KG1 (cell line): ENCODE measurements at places on chromosomes 1 and 21.

GRCh38 chr1:98001764-98002163 is 80.9 kb upstream of the DPYD start:
- no peak for DNase-seq

GRCh38 chr1:6651909-6652308 is 27.2 kb downstream of the THAP3 start:
- no peak for DNase-seq

DNA sequence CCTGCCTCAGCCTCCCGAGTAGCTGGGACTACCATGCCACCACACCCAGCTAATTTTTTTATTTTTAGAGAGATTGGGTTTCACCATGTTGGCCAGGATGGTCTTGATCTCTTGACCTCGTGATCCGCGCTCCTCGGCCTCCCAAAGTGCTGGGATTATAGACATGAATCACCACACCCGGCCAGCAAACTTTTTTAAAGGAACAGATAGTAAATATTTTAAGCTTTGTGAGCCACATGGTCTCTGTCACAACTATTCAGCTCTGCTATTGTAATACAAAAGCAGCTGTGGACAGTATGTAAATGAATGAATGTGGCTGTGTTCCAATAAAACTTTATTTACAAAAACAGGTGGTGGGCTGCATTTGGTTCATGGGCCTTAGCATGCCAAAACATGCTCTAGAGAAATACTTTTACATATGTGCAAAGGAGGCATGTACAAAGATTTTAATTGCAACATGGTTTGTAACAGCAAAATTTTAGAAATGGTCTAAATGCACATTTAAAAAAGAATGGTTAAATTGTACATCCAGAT is 47.0 kb downstream of the CDCP2 start:
- no peak for DNase-seq

GRCh38 chr1:58390091-58390490 is 156.4 kb downstream of the OMA1 start:
- no peak for DNase-seq

- no peak for DNase-seq
Observed at GRCh38 chr1:169473347-169473746, 12.4 kb downstream of the SLC19A2 start.

GRCh38 chr1:58440696-58441095 is 105.8 kb downstream of the OMA1 start:
- DNase-seq: no peak

- no peak for DNase-seq
Observed at GRCh38 chr1:20830378-20830777, 43.3 kb upstream of the HP1BP3 start.

GRCh38 chr1:93680076-93680419 is 1.6 kb downstream of the BCAR3 start:
- DNase-seq: no peak

DNA sequence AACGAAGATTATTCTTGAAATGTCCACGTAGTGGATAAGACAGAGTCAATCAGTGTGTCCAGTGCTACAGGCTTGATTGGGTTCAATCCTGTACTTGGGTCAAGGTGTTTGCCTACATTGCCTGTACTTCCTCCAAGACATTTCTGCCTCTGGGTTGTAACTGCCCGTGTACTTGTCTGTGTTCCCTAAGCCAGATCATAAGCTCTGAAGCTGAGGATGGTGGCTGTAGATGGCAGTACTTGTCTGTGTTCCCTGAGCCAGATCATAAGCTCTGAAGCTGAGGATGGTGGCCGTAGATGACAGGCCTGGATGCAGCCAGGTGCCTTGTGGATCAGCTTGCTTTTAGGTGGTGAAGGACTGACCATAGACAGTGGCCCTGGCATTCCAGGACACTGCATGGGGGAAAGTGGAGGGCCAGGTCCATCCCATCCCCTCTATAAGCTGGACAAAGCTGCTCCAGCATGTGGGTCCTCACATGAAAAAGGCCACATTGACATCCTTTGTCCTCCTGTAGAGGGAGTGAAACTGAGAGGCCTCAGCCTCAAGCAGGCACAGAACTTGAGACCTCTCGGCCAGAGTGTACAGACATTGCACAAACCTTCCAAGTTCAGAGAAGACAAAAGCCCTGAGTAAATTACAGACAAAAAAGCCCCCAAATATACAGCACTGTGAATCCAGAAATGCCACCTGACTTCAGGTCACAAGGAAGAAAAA is 2.0 kb upstream of the SRM start:
- no peak for DNase-seq

DNA sequence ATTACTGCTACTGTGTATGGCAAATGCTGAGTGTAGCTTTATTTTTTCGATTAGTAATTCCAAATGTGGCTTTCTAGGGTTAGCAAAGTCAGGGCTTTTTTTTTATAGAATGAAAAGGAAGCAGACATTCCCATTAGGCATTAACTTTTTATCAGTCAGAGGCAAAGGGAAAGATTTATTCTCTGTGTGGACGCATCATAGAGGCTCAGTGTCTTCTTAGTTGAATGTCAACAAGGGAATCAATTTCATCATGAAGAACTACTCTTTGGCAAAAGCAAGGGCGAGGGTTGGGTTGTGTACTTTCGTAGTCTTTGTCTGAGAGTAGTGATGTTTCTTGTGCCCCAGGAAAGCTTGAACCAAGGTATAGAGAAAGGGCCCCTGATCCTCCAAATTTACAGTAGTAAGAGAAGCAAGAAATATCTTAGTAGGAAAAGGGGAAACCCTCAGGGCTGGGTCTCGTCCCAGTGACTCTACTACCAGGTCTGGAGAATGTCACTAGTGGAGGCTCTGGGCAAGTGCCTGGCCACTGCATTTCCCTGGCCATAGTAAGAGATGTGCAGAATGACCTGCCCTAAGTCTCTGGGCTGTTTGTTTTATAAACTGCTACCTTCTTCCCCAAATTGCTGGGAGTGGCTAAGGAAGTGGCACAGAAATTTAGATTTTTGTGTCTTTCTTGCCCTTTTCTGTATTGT is 30.0 kb upstream of the MACF1 start:
- no peak for DNase-seq

GRCh38 chr1:94797291-94797690 is 22.9 kb upstream of the SLC44A3 start:
- no peak for DNase-seq
